EL (cell line): ENCODE measurements at places on chromosomes 6 and 20.

- DNase-seq = no peak
These were observed 5.9 kb downstream of the OCSTAMP start for GRCh38 chr20:46544576-46544975.

DNA sequence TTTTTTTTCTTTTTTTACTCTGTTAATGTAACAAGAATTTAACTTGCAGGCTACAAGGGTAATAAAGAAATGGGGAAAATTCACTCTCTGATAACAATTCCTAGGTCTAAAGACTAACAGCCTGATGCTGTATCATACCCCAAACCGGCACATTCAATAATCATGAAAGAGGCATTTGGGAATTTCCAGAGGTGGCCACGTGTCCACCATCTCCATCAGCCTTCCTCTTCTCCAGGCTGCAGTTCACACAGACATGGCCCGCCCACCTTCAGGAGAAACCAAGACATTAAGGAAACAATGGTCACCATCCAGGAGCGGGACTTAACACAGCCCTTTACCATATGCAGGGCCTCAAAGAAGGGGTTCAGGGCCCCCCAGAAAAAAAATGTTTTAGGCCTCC lies 44.8 kb downstream of the PDE10A start:
- DNase-seq = no peak

GRCh38 chr20:31594558-31595379 lies 10.3 kb upstream of the ID1 start:
- DNase-seq = no peak

DNA sequence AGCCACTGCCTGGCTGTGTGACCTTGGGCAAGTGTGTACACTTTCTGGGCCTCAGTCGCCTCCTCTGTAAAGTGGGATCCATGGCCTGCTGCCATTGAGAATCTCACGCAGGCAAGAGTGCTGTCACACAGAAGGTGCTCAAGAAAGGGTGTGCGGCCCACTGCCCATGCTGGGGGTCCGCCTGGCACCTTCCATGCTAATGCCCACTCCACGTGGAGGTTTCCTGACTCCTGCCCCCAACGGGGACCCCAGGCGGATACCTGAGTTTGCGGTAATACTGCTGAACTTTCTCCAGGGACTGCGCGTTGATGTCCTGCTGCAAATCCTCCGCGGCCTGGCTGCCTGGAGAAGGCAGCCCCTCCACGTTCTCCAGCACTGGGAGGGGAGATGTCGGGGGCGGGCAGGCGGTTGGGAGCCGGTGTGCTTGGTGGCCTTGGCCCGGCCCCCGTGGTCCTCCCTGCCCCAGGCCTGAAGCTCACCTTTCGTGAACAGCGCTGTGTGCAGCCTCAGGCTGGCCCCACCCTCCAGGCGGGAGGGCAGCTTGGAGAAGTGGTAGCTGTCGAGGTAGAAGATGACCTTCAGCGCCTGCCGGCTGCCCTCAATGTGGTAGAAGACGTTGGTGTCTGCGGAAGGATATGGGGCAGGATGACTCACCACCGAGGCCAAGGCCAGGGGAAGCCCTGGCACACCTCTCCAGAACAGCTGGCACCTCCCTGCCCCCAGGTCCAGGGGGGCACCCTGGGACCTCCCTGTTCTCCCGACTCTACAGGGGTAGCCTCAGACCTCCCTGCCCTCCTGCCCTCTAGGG lies 195.6 kb downstream of the PREX1 start:
- no peak for DNase-seq

DNA sequence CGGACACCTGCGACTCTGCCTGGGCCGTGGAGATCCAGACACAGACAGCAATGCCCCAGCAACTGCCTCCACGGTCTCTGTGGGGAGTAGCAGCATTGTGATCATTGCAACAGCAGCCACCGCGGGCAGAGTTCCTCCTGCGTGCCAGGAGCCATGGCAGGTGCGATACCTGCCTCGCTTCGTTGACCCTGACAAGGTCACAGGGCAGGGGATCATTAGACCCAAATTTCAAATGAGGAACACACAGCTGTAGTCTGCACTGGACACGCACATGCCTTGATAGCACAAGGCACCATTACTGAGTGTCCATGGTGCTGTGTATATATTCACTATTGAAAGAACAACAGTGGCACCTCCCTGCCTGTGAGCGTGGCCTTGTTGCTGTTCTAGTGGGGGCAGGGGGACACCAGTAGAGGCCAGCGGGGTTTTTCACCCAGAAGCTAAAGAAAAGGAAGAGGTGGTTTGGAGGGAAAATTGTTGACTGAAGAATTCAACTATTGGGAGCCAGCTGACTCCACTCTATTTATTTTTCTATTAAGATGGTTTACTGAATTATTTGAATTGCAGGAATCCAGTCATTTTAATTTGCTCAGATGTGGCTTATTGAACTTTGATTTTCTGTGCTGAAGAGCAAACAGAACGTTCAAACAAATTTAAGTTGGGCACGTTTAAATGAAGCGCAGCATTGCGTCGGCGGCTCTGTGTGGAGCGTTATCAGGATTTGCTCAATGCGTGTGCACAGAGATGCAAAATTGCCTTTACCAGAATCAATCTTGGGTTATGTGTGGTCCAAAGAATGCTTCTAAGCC lies 60.2 kb upstream of the RPS6KA2 start:
- no peak for DNase-seq

GRCh38 chr6:88442737-88443136 lies 276.6 kb upstream of the CNR1 start:
- no peak for DNase-seq

GRCh38 chr6:41581381-41581991 lies 35.3 kb downstream of the FOXP4 start:
- peak; percentile 98 for DNase-seq

- peak; percentile 56 for DNase-seq
These were observed at the start of gene L3MBTL1 for GRCh38 chr20:43507150-43508080. Gene L3MBTL1 (plus strand): TSS chr20:43507697. CDS start chr20:43513504, 5,807 bp downstream.

DNA sequence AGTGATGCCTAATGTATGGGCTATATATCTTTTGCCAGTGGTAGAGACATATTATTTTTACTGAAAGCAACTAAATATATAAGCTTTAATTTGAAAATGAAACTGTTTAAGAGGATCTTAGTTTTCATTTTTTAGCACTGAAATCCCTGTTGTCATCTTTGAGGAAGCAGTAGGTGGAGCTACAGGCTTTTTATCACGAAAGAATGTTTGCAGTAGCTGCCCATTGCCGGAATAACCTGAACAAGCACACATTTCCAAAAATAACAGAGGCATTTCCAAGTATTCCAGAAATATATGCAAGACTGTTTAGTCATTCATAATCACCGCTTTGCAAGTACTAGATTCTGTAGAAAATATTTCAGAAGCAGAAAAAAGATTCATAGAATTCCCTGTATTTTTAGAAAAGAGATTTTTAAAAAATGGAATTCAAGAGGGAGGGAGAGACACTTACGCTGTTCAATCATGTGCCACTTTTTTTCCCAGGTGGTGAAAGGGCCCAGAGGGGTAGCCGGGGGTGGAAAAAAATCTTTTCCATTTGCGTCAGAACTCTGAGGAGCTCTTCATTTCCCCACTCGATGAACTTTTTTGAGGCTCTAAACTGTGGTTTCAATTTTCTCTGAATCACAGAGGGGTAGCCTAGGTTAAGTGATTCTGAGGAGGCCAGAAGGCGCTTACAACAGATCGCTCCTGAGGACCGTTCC lies 142.5 kb upstream of the FERMT1 start:
- peak; percentile 4 for DNase-seq

DNA sequence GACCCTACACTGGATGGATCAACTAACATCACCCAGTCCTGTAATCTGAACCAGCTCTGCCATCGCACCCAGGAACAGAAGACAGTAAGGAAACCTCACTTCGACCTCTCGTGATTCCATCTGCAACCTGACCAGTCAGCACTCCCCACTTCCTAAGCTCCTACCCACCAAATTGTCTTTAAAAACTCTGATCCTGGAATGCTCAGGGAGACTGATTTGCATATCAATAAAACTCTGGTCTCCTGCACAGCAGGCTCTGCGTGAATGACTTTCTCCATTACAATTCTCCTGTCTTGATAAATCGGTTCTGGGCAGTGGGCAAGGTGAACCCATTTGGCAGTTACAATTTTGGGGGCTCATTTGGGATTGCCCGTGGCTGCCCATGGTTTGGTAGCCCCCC lies 18.3 kb upstream of the AGPAT4 start:
- DNase-seq = no peak

DNA sequence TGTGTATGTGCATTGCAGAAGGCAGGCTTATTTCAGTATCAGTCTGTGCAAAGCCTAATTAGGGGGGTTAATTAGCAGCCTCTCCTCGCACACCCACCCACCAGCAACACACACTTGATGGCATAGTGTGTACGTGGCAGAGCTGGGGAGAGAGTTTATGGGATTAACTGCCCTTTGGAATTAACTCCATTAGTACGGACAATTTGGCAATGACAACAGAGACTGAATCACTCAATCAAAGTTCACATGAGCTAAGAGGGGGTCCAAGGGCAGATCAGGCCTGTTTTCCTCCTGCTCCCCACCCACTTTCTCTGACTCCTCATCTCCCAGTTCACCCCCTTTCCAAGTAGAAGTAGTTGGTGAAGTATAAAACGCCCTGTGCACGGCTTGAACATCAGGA lies 69.5 kb downstream of the LRFN2 start:
- no peak for DNase-seq

- peak; percentile 18 for DNase-seq
These were observed 183.5 kb downstream of the GMDS start for GRCh38 chr6:2061880-2062279.

DNA sequence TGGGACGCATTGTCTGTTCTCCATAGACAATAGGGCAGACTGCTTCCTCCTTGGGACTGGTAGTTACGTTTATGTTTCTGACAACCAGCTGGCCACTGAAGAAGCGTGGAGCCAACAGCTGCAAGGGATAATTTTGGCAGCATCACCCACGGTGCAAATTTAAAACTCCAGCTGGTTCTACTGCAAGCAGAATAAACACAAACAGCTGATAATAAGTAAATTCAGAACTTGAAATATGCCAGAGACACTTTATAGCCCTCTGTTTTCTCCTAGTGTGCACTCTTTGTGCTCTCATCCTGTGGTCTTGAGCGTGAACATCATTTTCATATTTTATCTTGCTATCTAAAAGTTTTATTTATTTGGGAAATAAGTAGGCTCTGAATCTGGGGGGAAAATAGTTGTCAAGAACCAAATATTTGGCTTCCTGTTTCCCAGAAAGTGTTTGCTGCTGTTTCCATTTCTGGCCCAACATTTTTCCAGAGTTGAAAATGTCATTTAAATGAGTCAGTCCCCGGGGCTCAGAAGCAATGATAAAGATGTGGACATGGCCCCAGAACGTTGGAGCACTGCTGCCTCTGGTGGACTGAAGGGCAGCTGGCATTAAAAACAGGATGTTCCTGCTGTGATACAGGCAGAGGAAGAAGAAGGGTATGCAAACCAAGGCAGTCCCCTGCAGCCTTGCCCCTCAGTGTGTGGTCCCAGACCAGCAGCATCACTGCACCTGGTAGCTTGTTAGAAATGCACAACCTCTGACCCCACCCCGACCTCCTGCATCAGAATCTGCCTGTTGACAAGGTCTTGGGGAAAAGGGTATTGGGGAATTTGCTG lies 12.5 kb upstream of the THBD start:
- peak; percentile 75 for DNase-seq

DNA sequence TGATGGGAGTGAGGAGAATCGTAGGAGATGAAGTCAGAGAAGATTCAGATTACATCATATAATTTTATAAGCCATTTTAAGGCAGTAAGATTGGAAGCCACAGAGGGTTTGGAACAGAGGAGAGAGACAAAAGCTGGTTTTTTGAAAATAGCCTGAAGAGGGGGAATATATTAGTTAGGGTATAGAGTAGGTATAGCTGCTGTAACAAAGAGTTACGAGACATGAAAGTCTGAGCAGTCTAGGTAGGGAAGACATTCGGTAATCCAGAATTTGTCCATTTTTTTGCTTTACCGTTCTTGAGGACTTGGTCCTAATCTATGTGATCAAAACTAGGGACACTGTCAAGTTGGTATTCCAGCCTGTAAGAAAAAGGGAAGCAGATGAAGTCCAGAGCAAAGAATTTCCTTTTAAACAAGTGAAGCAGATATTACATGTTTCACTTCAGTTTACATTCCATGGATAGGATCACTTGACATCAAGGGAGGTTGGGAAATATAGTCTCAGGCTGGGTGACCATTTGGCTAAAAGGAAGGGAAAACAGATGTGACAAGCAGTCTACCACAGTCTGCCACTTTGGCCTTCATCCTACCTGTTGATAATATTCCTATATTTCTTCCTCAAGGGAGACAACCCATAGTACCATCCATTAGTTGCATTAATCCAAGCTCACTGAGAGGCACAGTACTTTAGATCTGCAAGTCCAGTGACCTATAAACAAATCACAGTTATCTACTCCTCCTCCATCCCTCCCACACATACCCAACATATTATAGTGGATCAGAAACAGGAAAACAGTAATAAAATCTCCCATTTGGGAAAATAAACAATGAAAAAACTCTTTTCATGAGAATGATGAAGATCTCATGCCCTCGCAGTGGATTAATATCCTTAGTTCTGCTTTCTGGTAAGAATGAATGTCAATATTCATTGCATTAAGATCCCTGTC lies 10.2 kb downstream of the FAM135A start:
- no peak for DNase-seq

GRCh38 chr6:151325075-151326050 lies 66.0 kb downstream of the ZBTB2 start:
- DNase-seq = peak; percentile 87

DNA sequence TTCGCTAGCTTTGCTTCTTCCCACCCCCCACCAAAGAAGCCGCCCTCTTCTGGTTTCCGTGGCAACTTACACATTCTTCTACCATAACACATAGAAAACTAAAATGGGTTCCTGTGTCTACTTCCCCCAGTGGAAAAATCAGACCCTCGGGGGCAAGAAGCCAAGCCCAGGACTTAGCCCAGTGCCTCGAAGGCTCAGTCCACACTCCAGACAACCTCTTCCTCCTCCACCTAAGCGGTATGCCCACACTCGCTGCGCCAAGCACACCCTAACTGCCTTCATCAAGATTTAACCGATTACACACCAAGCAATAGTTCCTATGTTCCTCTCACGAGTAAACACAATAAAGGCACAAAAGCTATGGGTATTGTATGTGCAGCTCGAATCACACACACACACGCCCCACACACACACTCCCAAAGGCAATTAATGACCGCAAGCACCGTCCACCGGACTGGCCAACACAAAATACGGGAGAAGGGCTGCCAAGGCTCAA lies 537 bp downstream of the PPIL4 start:
- peak; percentile 67 for DNase-seq

GRCh38 chr6:15338476-15338875 lies 92.6 kb downstream of the JARID2 start:
- DNase-seq = no peak

DNA sequence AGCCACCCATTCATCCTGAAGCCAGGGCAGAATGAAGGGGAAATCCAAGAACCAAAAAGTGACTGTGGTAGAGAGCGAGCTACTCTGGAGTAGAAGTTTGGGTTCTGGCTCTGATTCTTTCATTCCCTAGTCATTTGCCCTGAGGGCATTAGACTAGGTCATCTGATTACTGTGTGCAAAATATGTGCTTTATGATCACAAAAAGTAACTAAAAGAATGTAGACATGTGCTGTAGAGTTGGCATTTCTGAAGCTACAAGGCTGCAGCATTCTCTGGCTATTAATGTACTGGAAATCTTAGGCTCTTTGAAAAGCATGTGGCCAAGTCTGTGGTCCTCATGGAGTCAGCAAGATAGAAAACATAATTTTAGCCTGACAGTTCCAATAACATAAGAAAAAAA lies 94.2 kb downstream of the TBC1D7 start:
- peak; percentile 93 for DNase-seq
